ENCODE measurements at places on chromosomes 5 and 9.

GRCh38 chr5:116658141-116658540, 83.5 kb upstream of the SEMA6A start:
- DNase-seq: no peak

GRCh38 chr9:32431196-32431595, 46.8 kb downstream of the ACO1 start:
- DNase-seq: no peak

DNA sequence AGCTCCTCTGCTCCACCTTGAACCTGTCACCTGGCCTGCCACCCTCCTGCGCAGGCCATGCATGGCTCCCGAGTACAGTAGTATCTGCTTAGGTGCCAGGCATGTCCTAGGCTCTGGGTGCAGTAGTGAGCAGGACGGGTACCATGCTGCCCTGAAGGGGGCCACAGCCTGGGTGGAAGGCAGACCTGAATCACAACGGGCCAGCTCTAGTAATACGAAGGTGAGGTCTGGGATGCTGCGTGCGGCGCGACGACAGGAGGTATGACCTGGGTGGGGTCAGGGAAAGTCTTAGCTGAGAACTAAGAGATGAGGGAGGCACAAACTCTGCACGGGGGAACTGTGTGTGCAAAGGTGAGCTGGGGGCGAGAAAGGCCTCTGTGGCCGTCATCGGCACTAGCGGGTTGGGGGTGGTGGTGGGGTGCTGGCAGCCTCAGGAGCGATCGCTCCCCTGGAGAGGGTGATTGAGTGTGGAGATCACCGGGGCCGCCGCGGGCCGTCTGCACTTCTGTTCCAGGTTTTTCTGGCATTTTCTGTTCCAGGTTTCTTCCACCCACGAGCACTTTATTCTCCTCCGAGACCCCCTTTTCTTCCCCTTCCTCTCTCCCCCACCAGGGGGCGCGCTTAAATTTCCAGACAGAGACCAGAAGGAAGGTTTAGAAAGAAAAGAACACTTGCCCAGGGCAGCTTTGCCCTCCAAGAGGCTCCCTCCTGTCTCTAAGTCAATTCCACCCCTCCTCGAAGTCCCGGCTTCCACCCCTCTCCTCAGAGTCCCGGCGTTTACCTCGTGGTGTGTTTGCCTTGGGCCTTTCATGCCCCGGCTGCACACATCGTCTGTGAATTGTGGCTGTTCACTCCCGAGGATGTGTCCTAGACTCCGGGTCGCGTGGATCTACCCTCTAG, 15.1 kb downstream of the PDLIM4 start:
- peak; percentile 68 for DNase-seq

DNA sequence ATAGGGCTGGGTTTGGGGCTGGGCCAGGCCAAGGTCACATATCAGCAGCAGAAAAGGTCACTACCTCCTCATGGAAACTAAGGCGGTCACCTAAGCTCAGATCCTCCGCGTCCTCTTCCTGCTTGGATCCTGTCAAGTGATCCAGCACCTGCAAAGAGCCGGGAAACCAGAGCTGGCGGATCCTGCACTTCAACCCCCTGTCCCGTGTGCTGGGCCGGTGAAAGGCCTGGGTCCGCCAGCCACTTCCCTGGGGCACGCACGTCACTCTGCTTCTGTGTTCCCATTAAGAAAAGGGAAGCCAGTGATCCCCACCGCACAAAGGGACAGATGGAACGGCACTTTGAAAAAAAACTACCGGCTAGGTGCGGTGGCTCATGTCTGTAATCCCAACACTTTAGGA, 61.3 kb upstream of the STXBP1 start:
- no peak for DNase-seq

DNA sequence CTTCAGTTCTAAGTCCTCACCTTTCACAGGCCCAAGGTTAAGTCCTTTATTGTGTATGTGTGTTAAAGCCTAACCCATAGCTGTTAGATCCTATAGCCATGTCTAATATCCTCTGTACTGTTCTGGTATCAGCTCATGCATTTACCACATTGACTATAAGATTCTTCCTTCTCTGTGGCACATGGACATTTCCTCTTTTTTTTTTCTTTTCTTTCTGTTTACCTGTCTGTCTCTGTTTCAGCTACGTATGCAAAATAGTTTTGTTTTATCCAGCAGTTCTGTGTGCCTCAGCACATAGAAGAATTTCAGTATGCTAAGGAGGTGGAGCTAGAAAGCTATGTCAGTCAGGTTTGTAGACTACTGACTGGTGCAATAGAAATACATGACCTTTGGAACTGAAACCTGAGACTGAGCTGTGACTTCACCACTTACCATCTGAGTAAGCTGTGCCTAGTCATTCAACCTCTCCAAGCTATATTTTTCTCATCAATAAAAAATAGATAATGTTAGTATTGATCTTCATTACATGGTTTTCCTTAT, 155.6 kb upstream of the VLDLR start:
- DNase-seq: no peak

- no peak for DNase-seq
Measured at GRCh38 chr9:135038826-135039225, 48.6 kb upstream of the OLFM1 start.

DNA sequence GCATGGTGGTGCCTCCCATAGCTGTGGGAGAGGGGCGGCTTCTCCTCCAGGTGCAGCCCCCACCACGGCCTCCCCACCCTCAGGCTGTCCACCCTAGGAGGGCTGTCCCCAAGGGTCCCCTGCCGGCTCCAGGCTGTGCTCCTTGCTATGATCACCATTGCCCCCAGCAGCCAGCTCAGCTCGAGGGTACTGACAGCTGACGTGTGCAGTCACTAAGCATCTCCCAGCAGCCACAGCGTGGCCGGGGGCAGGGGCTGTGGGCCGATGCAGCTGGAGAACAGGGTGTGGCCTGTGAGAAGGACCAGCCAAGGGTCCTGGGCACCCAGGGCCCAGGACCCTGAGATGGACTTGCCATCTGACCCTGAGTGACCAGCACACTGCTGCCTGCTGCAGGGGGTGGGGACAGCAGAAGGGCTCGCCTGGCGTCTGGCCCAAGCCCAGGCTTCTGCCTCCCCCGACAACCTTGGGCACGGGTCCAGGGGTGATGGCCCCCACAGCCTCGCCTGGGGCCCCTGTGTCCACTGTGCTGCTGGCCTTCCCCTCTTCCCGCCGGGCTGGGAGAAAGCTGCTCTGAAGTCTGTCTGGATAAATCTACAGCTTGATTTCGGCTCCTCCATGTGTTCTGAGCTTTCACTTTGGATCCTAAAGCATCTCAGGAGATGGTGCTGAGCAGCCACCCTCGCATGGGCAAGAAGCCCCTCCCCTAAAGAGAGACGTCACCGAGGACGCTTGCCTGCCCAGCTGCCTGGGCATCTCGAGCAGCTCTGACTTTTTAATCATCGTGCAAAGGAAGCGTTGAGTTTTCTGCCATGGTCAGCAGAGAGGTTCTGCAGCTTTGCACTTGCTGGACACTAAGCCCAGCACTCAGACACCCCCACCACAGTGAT, 5.5 kb downstream of the KCNT1 start:
- no peak for DNase-seq

All from stimulated activated CD4-positive, alpha-beta T cell treated with anti-CD3 and anti-CD28 coated beads, Interleukin-15, amount 100 ng/mL, for 48 hours (primary cell).